ENCODE measurements at places on chromosomes 7 and 10.

GRCh38 chr7:1940402-1940786 is 270.3 kb downstream of the ELFN1 start:
- DNase-seq, result no peak

GRCh38 chr7:44391746-44392617 is 66.6 kb upstream of the CAMK2B start:
- no peak for DNase-seq

DNA sequence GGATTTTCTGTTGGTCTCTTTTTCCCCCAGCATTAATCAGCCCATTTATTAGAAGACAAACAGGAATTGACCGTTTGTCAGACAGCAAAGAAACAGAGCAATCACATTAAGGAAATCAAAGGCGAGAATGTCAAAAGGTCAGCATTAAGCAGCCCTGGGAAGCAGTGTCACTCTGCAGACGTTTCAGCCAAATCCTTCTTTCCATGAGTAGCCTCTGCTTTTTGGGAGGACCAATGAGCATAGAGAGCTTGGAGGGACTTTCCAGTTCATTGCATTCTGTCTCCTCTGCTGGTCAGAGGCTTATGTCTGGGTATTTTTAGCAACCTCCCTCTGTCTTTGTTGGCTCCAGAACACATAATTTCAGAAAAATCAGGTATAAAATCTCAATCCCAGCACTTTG is 481.4 kb downstream of the GALNT17 start:
- DNase-seq, result no peak

- DNase-seq, result no peak
Observed at GRCh38 chr7:133543657-133544056, 290.8 kb downstream of the EXOC4 start.

DNA sequence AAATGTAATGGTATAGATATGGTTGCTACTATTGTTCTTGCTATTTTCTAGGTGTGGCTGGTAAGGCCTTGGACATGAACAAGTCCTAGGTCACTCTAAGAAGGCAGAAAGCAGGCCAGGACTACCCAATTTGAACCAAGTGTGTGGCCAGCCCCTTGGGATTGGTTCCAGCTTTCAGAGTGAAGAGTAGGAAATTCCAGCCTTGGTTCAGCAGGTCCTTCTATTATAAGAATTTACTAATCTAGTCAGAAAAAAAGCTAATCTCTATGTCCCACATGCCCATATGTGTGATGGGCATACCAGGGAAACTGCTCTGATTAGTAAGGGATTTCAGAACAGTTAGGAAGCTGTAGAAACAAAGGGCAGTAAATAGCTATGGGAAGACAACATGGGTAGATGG is 7.8 kb upstream of the TARP start:
- DNase-seq, result no peak

- no peak for DNase-seq
Observed at GRCh38 chr7:30453921-30454320, 24.7 kb downstream of the NOD1 start.

Data from D341Med (cell line).